ENCODE measurements at places on chromosomes 11 and 22.

DNA sequence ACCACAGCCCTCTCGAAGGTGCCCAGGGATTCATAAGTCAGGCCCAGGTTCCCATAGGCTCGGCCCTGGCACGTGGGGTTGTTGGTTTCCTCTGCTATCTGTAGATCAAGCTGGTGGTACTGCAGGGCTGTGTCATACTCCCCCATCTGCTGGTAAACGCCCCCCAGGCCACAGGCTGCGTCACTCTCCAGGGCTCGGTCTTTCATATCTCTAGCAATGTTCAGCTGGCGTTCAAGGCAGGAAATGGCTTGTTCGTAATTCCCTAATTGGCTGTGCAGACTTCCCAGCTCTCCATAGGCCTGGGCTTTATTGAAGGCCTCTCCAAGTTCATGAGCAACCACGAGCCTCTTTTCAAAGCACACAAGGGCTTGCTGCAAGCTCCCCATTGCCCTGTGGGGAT lies 186.4 kb upstream of the PITPNB start:
- DNase-seq, result no peak

- no peak for DNase-seq
These were observed 34.3 kb downstream of the KIAA1671 start for GRCh38 chr22:24986816-24987215.

DNA sequence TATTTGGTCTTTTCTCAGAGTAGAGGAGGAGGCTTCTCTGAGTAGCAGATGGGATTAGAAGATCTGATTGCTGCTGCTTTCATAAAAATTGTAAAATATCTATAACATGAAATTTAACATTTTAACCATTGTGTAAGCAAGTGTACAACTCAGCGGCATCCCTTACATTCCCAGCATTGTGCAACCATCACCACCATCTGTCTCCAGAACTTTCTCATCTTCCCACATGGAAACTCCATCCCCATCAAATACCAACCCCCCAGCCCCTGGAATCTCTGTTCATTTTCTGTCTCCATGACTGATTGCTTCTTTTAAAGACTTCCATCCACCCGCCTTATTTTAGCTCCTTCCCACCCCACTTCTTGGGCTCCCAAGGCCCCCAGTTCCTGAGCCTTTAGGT lies 32.3 kb downstream of the MRGPRD start:
- no peak for DNase-seq

DNA sequence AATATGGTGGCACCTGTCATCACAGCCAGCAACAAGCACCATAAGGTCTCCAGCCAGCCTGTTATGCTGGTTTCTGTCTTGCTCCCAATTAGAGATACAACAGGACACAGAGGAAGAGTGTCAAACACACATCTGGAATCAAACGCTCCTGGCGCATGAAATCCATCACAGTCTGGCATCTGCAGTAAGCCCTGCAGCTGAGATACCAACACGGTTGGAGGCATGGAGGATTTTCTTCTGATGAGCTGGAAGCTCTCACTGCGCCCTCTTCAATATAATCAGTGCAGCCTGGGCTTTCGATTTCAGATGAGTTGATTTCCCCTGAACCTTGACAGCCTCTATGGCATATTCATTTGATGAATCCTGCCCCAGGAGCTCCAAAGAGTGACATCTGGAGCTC lies 27.8 kb upstream of the CARS1 start:
- DNase-seq, result no peak

DNA sequence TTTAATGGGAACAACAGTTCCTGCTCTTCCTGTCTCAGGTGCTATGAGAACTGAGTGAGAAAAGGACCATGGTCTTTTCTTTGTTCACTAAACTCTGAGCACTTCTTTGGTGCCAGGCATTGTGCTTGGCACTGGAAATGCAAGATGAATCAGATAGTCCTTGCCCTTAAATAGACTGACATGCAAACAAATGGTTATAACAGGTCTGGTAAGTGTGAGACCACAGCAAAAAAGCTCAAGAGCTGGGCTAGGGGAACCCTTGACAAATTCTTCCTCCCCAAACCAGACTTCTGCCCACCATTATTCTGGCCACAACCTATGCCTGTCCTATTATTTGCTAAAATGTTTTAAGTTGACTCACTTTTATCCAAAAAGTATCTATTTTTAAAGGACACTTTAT lies 5.1 kb downstream of the SLC43A3 start:
- no peak for DNase-seq

- no peak for DNase-seq
These were observed 6.8 kb downstream of the ST14 start for GRCh38 chr11:130166457-130166784.

GRCh38 chr22:42907404-42908373 lies 50.6 kb upstream of the ARFGAP3 start:
- peak; percentile 48 for DNase-seq

DNA sequence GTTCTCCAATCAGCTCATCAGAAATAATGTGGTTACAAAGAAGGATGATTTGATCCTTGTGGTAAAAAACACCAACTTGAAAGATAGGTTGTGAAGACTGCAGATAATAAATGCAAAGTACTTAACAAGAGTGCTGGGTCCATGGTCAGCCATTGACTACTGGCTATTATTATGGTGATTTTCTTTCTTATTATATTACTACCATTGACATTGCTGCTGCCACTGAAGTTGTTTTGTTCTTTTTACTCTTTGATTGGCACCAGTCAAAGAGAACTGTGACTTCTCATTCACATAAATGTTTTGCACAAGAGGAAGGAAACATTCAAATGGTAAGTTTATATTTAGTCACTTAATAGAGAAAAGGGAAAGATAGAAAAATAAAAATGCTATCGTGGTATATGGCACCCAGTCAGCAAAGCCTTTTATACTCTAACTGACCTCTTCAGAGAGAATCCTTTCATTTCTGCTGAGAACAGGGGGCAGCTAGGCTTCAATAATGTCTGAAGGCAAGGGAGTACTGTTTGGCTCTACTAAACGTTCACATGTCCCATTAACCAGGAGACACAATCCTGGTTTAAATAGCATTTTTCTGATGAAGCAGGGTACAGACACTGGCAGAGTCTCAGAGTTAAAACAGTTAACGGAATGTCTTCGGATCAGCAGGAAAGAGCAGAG lies 64.8 kb downstream of the LRRC4C start:
- DNase-seq, result no peak

- DNase-seq, result no peak
These were observed 13.1 kb downstream of the OR52A5 start for GRCh38 chr11:5124891-5125620.

GRCh38 chr11:14567064-14567651 lies 47.0 kb upstream of the PSMA1 start:
- no peak for DNase-seq

DNA sequence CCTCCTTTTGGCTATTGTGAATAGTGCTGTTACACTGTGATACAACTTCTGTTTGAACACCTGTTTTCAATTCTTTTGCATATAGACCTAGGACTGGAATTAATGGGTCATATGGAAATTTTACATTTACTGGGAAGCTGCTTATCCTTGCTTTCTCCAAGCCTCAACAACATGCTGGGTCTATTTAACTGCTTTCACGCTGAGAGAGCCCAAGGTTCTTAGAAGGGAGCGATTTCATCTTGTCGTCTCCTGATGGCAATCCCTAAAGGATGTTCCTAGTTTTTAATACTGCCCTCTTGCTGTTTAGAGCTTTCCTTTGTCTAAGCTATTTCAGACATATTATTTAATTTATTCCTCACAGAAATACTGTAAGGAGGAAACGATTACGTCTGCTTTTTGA lies 15.5 kb downstream of the IRAG1 start:
- no peak for DNase-seq

- DNase-seq, result no peak
These were observed 1.6 kb downstream of the IRF7 start for GRCh38 chr11:614021-614622.

GRCh38 chr22:32801537-32802236 lies at the start of gene TIMP3:
Gene TIMP3 (plus strand): TSS chr22:32801705. CDS start chr22:32802002, 297 bp downstream.
- peak; percentile 75 for DNase-seq

- no peak for DNase-seq
These were observed 2373.1 kb upstream of the RAG2 start for GRCh38 chr11:38971141-38971540.

GRCh38 chr22:41217553-41218157 lies 12.5 kb downstream of the L3MBTL2 start:
- DNase-seq, result peak; percentile 33

GRCh38 chr11:23473782-23474181 lies 613.5 kb upstream of the CCDC179 start:
- DNase-seq, result no peak

DNA sequence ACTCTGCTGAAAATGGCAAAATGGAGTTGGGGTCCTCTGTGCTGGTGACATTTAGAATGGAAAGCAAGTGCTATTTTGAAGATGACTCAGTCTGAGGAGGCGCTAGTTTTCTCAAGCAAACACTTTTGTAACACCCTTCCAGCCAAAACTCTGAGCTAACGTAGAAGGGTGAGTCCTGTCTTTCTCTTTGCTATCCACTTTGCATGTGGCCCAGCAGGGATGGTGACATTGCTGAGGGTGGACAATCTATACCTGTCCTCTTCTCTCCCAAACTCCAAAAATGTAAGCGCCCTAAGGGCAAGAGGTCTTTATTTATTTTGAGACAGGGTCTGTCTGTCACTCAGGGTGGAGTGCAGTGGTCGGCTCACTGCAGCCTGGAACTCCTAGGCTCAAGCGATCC lies 3.6 kb upstream of the KAT5 start:
- DNase-seq, result no peak

DNA sequence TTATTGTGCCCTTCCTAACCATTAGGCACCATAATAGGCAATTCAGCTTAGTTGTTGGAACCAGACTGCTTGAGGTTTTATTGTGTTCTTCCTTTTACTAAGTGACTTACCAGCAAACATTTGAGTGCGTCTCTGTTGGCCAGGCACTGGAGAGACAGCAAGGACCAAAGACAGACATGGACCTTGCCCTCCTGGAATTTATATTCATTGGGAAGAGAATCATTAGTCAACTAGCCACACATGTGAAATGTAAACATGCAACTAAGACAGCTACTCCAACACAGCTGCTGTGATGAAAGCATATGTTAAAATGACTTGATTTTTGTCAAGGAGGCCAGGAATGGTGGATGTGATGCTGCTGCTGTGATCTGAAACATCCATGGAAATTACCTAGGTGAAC lies 106.4 kb downstream of the TRAF6 start:
- no peak for DNase-seq

GRCh38 chr11:130609121-130610035 lies 160.9 kb downstream of the ADAMTS15 start:
- peak; percentile 88 for DNase-seq

GRCh38 chr11:132535830-132536229 lies 996.5 kb downstream of the OPCML start:
- DNase-seq, result no peak

DNA sequence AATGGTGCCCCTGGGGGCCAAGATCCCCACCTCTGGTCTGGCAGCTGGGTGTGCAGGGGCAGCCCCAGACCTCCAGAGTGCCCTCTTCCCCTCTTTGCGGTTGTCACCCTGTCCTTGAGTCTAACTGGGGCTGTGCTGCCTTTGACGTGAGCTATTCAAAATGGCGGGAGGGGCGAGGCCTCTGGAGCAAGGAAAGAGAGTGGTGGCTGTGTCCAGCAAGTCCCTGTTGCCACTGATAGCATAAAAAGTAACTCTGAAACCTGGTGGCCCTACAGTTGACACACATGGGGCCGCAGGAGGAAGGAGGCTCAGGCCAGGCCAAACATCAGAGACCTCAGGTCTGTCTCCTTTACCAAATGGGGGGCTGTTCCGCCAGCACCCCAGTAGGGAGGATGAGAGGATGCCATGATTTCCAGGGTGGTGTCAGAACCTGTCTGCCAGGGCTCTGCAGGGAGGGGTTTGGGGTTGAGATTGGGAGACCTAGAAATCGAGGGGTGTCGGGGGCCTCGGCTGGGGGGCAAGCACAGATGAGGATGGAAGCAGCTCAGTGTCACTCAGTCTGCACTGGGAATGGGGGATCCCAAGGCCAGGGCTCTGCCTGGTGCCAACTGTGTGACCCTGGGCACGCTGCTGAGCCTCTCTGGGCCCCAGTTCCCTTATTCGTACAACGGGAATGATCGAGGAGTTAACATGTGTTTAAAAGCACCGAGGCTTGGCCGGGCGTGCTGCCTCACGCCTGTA lies 49.2 kb upstream of the KCNQ1OT1 start:
- DNase-seq, result no peak

DNA sequence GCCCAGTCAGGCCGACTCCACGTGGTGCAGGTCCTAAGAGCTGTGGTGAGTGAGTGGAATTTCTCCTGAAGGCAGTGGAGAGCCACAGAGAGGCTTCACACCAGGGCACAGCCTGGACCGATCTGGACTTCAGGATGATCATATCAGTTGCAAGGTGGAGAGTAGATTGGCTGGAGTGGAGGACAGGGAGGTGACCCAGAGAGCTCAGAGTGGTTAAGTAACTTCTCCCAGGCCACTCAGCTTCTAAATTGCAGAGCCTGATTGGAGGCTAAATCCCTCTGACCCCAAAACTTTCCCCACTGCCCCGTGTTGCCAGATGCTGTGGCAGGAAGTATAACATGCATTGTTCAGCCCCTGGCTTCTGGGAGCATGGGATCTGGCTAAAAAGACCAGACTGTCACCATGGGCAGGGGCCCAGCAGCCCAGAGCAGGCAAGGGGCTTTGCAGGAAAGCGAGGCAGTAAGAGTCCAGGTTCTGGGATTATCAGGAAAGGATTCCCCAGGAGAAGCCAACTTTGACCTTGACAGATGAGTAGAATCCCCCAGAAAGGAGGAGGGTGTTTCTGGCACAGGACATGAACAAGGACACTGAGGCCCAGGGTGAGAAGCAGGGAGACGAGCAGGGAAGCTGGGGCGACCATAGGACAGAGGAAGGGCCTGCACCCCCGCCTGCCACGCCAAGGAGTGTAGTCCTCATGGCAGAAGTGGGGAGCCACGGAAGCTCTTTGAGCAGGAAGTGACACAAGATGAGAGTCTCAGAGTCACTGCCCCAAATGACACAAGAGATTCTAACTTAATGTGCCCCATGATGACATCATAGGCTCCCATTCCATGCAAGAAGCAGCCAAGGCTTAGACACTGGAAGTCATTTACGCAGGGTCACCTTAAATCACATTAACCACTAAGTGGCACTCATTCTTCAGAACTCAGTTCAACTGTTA lies 4.8 kb downstream of the SLC35C1 start:
- DNase-seq, result no peak

Measured in gastrocnemius medialis (tissue), 4 donors.